Left ventricle myocardium inferior (tissue), 1 donor: ENCODE measurements at places on chromosomes 4 and X. TPM values are rescaled to one million over a fixed set of nuclear protein-coding genes. Genes with fewer than 3 reads are reported as not detected.
A peak's percentile ranks its signal among the peaks of the same experiment; 100 is the strongest.

The SORCS2 gene
- 1.2 TPM for total RNA-seq

The SPACA5 gene
- not detected for total RNA-seq

The SPON2 gene
- total RNA-seq: 13.9 TPM

The CLDN34 gene
- total RNA-seq: not detected

DNA sequence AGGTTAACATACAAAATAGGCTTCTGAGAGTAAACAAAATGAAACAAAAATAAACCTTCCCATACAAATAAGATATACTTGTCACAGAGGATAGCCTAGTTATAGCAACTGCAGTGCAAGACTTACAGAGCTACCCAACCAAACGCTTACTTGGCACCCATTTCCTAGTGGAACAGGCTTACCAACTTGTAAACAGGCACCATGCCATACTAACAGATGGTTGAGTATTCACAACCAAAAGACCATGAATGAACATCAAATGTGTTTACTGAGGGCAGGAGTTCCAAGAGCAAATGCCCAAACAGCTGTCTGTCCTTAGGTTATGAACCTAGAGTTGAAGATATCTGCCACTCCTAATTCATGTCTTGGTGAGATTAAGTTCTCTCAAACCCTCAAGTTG is 2629.2 kb downstream of the PCDH7 start:
- H3K27ac ChIP-seq: no peak overlapping the region
- no peaks in the 10 kb centered on the region for H3K27me3 ChIP-seq
- H3K36me3 ChIP-seq: no peaks in the 10 kb centered on the region
- no peak for DNase-seq
- no peaks in the 10 kb centered on the region for H3K4me1 ChIP-seq

- H3K36me3 ChIP-seq: no peaks in the 10 kb centered on the region
- no peak overlapping the region for H3K4me3 ChIP-seq
- DNase-seq: no peak
- H3K4me1 ChIP-seq: peaks cover 8% of the 10 kb centered on the region
- H3K27me3 ChIP-seq: no peaks in the 10 kb centered on the region
- H3K27ac ChIP-seq: no peak overlapping the region
Observed at GRCh38 chr4:155602351-155603140, 64.1 kb upstream of the GUCY1A1 start.

- no peaks in the 10 kb centered on the region for H3K36me3 ChIP-seq
- no peak overlapping the region for H3K4me3 ChIP-seq
- DNase-seq: no peak
- peaks cover 59% of the 10 kb centered on the region for H3K27me3 ChIP-seq
- no peak overlapping the region for H3K27ac ChIP-seq
Observed at GRCh38 chr4:183350317-183351071, 28.3 kb upstream of the CLDN24 start.

DNA sequence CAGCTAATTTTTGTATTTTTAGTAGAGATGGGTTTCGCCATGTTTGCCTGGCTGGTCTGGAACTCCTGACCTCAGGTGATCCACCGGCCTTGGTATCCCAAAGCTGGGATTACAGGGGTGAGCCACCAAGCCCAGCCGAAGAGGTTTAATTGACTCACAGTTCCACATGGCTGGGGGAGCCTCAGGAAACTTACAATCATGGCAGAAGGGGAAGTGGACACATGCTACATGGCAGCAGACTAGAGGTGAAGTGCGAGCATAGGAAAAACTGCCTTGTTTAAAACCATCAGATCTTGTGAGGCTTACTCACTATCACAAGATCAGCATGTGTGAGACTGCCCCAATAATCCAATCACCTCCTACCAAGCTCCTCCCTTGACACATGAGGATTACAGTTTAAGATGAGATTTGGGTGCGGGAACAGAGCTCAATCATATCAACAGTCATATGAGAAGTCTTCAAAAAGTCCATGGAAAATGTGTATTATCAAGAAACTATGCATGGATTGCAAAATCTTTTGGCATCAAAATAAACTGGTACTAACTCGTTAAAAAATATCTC is 25.8 kb upstream of the RPL39 start:
- H3K36me3 ChIP-seq: no peaks in the 10 kb centered on the region
- no peaks in the 10 kb centered on the region for H3K4me1 ChIP-seq
- H3K27me3 ChIP-seq: no peaks in the 10 kb centered on the region
- no peak for DNase-seq

DNA sequence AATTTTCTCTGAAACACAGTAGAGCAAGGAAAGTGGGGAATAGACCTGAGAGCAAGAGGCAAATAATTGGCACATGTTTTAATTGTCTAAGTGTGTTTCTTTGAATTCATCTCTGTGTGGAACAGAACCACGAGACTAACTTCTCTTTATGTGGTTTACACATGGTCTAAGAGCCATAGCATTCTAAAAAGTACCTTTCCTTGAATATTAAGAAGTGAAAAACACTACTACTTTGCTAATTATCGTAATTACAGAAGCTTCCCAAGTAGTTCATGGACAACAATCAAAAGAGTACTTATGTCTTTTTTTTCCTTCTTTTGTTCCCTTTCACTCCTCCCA is 2.9 kb upstream of the CYBB start:
- H3K4me1 ChIP-seq: no peaks in the 10 kb centered on the region
- no peak overlapping the region for H3K27ac ChIP-seq
- no peak for DNase-seq
- H3K36me3 ChIP-seq: no peaks in the 10 kb centered on the region
- H3K4me3 ChIP-seq: no peak overlapping the region

GRCh38 chrX:22968494-22968893 is 31.3 kb upstream of the DDX53 start:
- H3K27ac ChIP-seq: no peak overlapping the region
- H3K36me3 ChIP-seq: no peaks in the 10 kb centered on the region
- no peaks in the 10 kb centered on the region for H3K4me1 ChIP-seq
- H3K27me3 ChIP-seq: no peaks in the 10 kb centered on the region
- DNase-seq: no peak

GRCh38 chrX:120755066-120755846 is 120.4 kb downstream of the CT47B1 start:
- DNase-seq: no peak
- H3K4me3 ChIP-seq: no peak overlapping the region
- no peaks in the 10 kb centered on the region for H3K36me3 ChIP-seq

GRCh38 chrX:40987413-40987812 is 97.8 kb upstream of the USP9X start:
- no peak for DNase-seq
- no peaks in the 10 kb centered on the region for H3K4me1 ChIP-seq
- H3K4me3 ChIP-seq: no peak overlapping the region
- H3K27me3 ChIP-seq: no peaks in the 10 kb centered on the region

- no peaks in the 10 kb centered on the region for H3K27me3 ChIP-seq
- H3K4me3 ChIP-seq: no peak within 1 kb of the TSS
- no peaks in the 10 kb centered on the region for H3K4me1 ChIP-seq
- H3K27ac ChIP-seq: no peak within 1 kb of the TSS
- no peaks in the 10 kb centered on the region for H3K36me3 ChIP-seq
Observed at GRCh38 chr4:68951078-68951805, at the start of gene UGT2A3. Gene UGT2A3, minus strand, starts transcription at chr4:68951804. Its CDS starts 44 bp downstream, at chr4:68951760.

DNA sequence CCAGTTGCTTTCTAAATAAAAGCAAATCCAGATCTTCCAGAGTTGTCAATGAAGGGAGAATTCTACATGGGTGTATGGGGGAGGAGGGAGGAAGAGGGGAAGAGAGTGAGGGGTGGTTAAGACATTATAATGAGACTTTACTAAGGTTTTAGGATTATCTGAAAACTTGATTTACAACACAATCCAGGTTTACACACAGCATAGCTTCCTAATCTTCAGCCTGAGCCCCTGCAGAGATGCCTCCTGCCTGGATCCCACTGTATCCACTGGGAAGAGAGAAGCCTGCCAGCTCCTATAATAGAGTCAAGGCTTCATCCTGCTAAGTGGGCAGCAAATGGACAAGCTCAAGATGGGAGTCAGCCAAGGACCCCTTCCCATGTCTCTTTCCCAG is 85.6 kb upstream of the KIT start:
- no peaks in the 10 kb centered on the region for H3K27me3 ChIP-seq
- H3K27ac ChIP-seq: no peak overlapping the region
- no peaks in the 10 kb centered on the region for H3K36me3 ChIP-seq
- no peak for DNase-seq

DNA sequence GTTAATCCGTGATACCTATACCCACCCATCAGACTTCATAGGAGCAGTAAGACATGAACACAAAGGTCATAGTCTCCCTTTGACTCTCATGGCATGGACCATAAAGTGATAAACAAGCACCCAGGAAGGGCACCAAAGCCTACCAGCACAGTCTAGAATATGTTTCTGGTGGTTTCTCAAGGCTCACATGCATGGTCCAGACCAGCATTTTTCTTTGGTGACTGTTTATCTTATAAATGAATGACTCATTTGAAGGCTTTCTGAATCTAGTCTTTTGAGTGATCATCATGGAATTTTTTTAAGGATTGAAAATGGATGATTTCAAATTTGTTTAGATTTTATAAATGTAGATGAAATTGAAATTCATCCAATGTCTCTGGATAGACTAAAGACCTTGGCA is 32.0 kb upstream of the AMELX start:
- H3K27me3 ChIP-seq: no peaks in the 10 kb centered on the region
- no peaks in the 10 kb centered on the region for H3K4me1 ChIP-seq
- DNase-seq: no peak
- no peak overlapping the region for H3K27ac ChIP-seq

DNA sequence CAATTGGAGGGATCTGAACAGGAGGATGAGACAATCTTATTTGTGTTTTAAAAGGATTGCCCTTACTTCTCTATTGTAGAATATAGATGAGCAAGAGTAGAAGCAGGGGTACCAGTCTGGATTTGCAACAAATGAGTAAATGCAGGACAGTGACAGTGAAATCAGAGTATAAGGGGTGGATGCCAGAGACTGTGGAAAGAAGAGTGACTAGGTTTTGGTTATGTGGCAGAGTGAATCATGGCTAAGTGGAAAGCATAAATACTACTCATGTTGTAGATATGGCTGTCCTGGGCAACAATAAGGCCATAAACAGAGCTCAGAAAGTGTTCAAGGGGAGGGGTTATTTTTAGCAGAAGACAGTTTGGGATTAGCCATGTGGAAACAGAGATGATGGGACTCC is 6.0 kb upstream of the VSIG4 start:
- no peak overlapping the region for H3K4me3 ChIP-seq
- no peak for DNase-seq
- H3K4me1 ChIP-seq: no peaks in the 10 kb centered on the region
- H3K27ac ChIP-seq: no peak overlapping the region
- no peaks in the 10 kb centered on the region for H3K27me3 ChIP-seq
- no peaks in the 10 kb centered on the region for H3K36me3 ChIP-seq

- H3K4me3 ChIP-seq: no peak overlapping the region
- no peaks in the 10 kb centered on the region for H3K27me3 ChIP-seq
- DNase-seq: no peak
- H3K4me1 ChIP-seq: no peaks in the 10 kb centered on the region
- H3K36me3 ChIP-seq: no peaks in the 10 kb centered on the region
- H3K27ac ChIP-seq: no peak overlapping the region
Observed at GRCh38 chrX:88135735-88136134, 611.3 kb upstream of the CPXCR1 start.

- peaks cover 16% of the 10 kb centered on the region for H3K27me3 ChIP-seq
- no peaks in the 10 kb centered on the region for H3K4me1 ChIP-seq
- no peak overlapping the region for H3K27ac ChIP-seq
- no peak for DNase-seq
- H3K36me3 ChIP-seq: no peaks in the 10 kb centered on the region
- no peak overlapping the region for H3K4me3 ChIP-seq
Observed at GRCh38 chr4:83767067-83767466, 231.2 kb downstream of the GPAT3 start.

GRCh38 chr4:7193030-7193958 is 956 bp downstream of the SORCS2 start:
- peaks cover 20% of the 10 kb centered on the region for H3K4me1 ChIP-seq
- peak overlapping the region; percentile 67 for H3K4me3 ChIP-seq
- DNase-seq: no peak
- H3K36me3 ChIP-seq: no peaks in the 10 kb centered on the region

- no peak overlapping the region for H3K4me3 ChIP-seq
- no peak for DNase-seq
- no peaks in the 10 kb centered on the region for H3K27me3 ChIP-seq
- H3K4me1 ChIP-seq: no peaks in the 10 kb centered on the region
- no peak overlapping the region for H3K27ac ChIP-seq
Observed at GRCh38 chrX:73182502-73183114, 32.0 kb downstream of the NAP1L2 start.

GRCh38 chr4:113955411-113955810 is 24.0 kb downstream of the ARSJ start:
- H3K27me3 ChIP-seq: peaks cover 40% of the 10 kb centered on the region
- no peaks in the 10 kb centered on the region for H3K36me3 ChIP-seq
- no peak for DNase-seq
- H3K27ac ChIP-seq: no peak overlapping the region
